Fibroblast of skin of right quadriceps (primary cell): ENCODE measurements at places on chromosomes 11 and 22.

DNA sequence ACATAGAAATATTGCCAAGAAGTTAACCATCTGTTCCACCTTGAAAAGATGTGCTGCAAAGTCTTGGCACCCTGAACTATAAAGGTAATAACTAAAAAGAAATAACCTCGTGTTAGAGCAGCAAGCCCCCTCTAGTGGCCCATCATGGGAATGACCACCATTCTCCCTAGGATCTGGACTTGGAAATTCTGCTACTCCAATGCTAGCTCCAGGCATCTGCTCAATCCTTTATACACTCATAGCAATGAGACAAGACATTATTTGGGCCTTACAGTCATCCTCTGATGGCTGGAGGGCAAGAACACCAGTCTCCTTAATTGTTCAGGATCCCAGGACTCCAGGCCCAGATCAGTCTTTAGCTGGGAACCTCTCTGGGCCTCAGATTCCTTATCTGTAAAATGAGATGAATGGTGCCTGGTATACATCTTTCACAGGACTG, 76.0 kb downstream of the CWC15 start:
- DNase-seq: peak; percentile 35

GRCh38 chr11:63866211-63866610, 27.3 kb downstream of the MARK2 start:
- peak; percentile 66 for DNase-seq

DNA sequence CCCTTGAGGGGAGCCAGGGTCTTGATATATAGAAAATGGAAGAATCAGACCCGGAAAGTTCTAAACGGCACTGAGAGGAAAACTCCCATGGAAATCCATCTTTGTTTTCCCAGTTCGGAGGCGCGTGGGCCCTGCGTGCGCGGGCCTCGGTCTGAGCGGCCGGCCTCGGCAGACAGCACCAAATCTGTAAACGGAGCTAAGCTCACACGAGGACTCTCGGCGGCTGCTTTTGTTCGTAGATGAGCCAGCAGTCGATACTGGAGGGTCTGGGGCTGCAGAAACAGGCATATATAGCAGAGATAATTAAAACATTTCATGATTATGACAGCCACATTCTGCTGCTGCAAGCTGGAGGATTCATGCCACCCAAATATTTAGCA, 68.5 kb upstream of the PPARA start:
- no peak for DNase-seq

DNA sequence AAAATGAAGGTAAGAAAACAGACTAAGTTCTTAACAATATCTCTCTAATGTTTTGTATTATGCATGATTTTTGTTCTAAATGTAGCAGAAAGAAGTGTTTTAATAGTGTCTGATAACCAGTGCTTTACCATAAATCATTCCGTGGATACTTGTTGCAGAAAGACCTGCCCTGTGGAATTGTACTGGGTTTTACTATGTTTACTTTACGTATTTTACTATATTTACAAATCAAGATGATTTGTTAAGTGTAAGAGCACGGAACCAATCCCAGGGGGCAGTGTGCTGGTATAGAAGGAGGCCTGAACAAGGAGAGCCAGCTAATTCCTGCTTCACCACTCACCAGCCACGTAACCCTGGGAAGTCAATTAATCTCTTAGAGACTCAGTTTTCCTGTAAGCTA, 1.4 kb downstream of the HTR3B start:
- peak; percentile 3 for DNase-seq

- DNase-seq: no peak
Observed at GRCh38 chr11:2488004-2488403, 43.2 kb downstream of the KCNQ1 start.

- no peak for DNase-seq
Observed at GRCh38 chr11:19866521-19866920, 153.9 kb downstream of the NAV2 start.

DNA sequence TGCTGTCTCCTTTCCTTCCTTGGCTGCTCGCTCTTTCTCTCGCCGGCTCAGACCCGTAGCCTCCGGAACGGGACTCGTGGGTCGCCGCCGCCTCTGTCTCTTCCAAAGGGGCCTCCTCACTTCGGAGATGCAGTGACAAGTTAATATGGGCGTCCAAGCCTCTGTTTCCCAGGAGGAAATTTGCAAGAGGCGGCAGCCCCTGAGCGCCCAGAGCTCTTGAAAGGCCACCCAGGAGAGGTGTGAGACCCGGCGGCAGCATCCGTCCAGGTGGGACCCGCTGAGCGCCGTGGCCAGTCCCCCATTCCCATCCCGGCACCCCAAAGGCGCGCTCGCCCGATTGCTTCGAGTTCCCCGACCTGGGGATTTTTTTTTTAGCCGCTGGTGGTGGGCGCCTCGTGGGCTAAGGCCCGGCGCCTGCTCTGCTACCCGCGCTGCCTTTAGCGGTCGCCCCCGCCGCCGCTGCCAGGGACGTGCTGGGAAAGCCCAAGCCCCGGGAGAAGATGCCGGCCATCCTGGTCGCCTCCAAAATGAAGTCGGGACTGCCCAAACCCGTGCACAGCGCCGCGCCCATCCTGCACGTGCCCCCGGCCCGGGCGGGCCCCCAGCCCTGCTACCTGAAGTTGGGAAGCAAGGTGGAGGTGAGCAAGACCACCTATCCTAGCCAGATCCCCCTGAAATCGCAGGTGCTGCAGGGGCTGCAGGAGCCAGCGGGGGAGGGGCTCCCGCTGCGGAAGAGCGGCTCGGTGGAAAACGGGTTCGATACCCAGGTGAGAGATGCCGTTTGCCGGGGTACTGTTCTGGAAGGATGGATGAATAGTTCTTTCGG, 772 bp downstream of the NAV2 start:
- DNase-seq: no peak

- DNase-seq: no peak
Observed at GRCh38 chr11:27660171-27660570, 40.1 kb downstream of the BDNF start.

DNA sequence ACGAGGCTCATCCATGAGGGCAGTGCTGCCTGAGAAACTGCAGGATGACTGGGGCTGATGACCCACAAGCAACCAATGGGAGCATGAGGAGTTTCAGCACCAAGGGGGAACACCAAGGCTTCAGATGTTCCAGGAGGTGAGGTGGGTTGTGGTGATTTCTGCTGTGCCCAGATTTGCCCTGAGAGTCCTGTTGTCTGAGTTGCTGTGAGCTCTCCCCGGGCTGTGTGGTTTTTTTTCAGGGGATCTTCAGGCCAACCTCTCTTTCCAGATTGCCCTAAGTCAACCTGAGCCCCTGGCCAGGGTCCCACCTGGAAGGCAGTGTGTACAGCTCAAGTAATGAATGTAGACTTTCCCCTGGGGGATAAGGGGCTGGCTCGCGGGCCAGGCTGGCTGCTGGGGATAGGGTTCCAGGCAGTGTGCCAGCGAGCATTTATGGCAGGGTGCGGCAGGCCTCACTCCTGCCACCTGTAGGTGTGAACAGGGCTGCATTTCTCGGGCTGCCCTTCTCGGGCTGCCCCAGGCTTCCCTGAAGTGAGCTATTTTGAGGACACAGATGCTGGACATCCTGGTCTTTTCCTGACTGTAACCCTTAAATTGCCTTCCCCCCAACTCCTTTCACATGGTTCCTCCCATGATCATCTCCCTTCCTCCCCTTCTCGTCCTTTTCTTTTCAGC, 9.8 kb downstream of the SLC22A6 start:
- DNase-seq: peak; percentile 14
